ENCODE measurements at places on chromosomes 7 and 10.

- DNase-seq = no peak
Observed at GRCh38 chr7:144866189-144866588, 30.3 kb upstream of the TPK1 start.

DNA sequence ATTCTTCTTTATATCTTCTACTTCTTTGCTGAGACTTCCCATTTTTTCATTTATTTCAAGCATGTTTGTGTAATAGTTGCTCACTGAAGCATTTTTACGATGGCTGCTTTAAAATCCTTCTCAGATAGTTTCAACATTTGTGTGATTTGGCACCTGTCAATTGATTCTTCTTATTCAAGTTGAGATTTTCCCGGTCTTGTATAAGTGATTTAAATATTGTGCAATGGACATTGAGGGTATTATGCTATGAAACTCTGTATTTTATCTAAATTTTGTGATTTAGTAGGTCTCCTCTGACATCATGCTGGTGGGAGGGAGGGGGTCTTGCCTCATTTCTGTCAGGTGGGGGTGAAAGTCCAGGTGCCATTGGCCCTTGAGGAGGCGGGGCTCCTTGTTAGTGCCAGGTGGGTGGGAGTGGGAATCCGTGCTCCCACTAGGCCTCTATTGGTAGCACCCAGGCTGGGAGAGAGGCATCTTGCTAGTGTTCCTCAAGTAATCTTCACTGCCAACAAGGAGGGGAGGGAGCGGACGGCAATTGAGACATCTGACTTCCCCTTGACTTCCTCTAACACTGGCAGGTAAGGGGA, 73.0 kb downstream of the ANLN start:
- no peak for DNase-seq

DNA sequence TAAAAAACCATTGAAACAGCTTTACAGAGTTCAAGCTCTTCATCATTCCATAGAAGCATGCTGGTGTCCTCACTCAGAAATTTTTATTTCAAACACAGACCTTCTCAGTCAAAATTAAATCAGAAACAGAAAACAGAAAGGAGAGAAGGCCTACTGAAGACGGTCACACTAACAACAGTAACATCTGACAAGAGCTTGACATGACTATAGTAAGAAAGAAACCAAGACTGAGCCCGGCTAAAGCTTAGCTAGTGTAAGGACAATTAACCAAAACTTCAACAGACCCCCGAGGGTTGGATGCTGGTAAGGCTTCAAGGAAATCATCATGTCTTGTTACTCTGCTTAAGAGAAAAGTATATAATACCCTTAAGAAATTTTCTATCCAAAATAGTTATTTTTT, 38.6 kb downstream of the MTPN start:
- DNase-seq = no peak

DNA sequence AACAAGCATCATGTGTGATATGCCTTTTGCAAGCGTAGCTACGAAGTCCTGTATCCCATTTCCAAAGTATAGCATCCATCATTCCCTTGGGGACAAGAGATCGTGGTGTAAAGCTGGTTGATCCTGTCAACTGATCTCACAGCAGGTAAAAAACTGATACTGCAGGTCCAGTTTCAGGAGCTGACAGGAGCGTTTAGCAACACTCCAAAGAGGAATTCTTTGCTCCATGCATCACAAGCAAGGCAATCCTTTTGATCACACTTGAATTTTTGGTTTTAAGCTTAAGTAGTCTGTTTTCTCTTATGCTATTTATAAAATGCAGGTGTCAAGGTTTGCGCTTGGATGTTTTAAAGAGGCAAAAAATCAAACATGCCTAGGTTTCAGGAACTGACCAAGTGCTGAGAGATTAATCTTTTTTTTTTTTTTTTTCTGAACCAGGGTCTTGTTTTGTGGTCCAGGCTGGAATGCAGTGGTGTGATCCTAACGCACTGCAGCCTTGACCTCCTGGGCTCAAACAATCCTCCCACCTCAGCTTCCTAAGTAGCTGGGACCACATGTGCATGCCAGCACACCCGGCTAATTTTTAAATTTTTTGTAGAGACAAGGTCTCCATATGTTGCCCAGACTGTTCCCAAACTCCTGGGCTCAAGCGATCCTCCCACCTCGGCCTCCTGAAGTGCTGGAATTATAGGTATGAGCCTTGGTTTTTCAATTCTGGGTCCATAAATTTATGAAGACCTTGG, 1.8 kb upstream of the ZDHHC4 start:
- no peak for DNase-seq

DNA sequence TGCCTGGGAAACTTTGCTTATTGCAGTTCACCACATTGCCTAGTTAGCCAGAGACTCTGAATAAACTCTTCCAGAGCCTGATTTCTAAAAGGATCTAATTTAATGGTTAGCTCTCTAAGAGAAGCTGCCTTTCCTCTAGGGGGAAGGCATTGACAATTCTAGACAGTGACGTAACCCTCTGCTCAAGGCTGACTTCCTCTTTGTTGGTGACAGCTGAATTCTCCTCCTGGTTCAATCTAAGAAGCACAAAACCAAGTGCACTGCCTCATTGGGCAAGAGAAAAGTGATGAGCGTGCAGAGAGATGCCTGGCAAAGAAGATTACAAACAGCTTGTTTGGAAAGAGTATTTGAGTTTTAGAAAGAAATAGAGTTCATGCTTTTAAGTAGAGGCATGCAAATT, 102.7 kb downstream of the MACC1 start:
- DNase-seq = no peak

DNA sequence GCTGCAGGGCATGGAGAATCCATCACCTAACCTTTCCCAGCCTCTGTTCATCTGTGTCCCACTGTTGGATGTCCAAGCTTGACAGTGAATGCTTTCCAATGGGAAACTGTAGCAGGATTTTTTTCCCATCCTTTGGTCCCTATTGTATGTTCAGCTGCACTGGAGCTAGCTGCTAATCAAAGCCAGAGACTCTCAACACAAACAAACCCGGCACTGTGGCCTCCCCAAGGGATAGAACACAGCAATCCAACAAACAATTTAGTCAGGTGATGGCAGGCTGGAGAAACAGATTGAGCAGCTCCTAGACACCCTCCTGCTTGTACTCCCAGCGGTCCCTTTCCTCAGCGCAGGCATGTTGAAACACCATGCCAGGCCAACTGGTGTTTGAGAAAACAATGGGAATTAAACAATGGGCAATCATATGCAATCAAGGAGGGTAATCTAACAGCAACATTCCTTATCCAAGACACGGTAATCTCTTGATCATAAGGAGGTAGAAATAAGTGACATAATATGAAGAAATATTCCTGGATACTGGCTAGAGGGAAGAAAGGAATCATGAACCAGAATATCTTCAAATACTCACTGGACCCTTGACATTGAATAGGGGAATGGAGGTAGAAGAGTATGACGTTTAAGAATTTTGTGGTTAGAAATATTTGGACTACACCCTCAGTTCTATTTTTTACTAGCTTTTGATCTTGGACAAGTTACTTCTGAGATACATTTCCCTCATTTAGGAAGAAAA, 15.0 kb downstream of the PTN start:
- DNase-seq = no peak

DNA sequence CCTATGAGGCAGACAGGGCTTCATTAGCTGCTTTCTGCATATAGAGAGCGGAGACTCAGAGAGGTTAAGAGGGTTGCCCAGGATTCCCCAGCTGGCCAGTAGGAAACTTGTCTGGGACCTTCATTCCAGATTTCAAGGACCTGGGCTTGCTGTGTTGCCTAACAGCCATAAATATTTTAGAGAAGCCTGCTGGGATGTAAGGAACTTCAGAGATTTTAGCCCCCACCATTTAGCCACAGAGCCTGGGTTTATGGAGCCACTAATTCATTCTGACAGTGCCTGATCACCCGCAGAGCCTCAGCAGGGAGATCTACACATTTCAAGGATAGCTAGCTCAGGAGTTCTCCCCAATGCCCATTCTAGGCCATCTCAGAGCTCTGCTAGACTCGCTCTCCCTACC, 56.6 kb upstream of the TRUB1 start:
- no peak for DNase-seq

DNA sequence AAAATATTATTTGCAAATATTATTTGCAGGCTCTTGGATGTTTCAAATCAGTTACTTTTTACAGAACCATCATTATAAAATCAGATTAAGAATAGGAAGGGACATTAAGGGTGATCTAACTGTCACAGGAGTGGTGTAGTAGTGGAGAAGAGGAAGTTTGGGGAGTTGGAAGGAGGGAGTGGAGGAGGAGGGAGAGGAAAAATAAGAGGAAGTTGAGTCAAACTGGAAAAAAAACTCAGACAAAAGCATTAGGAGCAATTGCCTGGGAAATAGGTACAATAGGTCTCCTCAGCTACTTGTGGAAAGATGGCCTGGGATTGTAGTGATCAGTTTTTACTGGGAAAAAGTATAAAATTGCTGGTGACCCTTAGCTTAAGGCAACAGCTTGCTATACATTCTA, 77.7 kb upstream of the GPR37 start:
- DNase-seq = no peak

- DNase-seq = no peak
Observed at GRCh38 chr10:123502983-123503382, 163.2 kb upstream of the GPR26 start.

Measured in effector memory CD4-positive, alpha-beta T cell (primary cell).